ENCODE measurements at places on chromosomes 6 and 20.

GRCh38 chr6:148969603-148970061, 222.8 kb downstream of the UST start:
- DNase-seq: no peak

DNA sequence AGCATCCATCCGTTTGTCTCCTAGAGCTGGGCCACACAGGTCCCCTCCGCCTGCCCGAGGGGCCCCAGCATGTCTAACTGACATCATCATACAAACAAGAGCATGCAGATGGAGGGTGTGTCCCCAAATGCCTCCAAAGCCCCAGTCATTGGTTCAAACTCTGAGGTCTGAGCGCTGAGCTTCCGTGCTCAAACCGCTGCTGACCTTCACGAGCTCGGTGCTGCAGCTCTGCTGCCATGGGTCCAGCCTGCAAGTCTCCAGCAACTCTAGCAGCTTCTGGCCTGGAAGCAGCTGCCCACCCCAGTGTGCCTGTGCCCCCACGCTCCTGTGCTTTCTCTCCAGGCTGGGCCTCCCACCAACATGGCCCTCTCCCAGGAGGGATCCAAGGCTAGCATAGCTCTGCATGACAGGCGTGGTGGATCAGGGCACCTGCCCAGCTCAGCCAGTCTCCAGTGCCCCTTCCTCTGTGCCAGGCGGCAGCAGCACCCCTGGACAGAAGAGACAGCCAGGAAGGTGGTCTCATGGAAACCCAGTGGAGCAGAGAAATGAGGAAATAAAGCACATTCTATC, 131.6 kb upstream of the PMEPA1 start:
- DNase-seq: no peak

GRCh38 chr6:17700421-17701416, 6.0 kb downstream of the NUP153 start:
- DNase-seq: no peak

GRCh38 chr20:8624046-8624445, 444.8 kb upstream of the PLCB4 start:
- DNase-seq: no peak

DNA sequence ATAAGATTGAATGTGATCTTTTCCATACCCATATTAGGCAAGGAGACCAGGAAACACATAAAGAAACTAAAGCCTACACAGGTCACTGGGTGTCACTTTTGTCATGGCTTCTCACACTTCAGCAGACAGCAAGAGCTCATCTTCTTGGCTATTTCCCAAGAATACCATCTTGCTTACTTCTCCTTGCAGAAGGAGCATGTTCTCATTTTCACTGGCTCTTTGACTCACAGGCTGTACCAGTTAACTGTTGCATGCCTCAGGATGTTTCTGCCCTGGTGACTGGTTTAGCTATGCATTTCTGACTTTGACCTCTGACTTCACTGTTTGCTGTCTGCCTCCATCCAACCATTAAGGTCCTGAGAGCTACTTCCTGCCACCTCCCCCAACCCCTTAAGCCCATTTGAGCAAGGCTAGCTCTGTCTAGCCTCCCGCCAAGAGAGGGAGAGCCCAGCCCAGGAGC, 40.3 kb upstream of the OGFRL1 start:
- DNase-seq: peak; percentile 26

DNA sequence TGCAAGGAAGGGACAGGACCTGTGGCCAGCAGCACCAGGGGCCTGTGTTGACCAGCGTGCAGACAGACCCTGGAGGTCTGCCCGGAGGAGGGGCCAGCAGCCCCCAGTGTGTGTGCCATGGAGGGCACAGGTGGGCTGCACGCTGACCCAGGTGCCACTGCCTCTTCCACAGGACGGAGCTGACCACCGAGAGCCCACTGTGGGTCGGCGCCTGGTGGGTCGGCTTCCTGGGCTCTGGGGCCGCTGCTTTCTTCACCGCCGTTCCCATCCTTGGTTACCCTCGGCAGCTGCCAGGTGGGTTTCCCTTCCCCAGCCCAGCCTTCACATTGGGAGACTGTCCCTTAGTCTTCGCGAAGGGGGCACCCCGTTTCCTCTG, 17.9 kb downstream of the SLCO4A1 start:
- DNase-seq: no peak

GRCh38 chr6:158768436-158768835, 50.7 kb downstream of the EZR start:
- DNase-seq: no peak

GRCh38 chr6:108361312-108361932, 66.6 kb downstream of the AFG1L start:
- no peak for DNase-seq

GRCh38 chr6:149446791-149447376, 37.9 kb downstream of the ZC3H12D start:
- no peak for DNase-seq

DNA sequence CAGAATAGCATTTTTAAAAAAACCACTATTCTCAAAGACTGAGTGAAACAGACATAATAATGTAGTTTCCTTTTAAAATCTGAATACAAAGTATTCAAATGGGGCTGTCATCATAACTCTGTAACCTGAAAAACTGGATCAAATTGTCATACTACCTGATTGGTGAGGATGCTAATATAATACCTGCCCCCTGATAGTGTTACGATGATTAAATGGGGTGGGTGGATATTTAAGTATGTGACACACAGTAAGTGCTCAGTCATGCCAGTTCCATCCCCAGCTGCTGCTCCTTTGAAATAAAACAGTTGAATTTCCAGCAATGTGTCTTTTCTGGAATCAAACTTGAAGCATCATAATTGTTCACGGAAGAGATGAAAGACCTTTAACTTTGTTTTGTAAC, 8.9 kb downstream of the HTR1B start:
- no peak for DNase-seq

GRCh38 chr6:105990151-105990550, 96.0 kb upstream of the PRDM1 start:
- no peak for DNase-seq

DNA sequence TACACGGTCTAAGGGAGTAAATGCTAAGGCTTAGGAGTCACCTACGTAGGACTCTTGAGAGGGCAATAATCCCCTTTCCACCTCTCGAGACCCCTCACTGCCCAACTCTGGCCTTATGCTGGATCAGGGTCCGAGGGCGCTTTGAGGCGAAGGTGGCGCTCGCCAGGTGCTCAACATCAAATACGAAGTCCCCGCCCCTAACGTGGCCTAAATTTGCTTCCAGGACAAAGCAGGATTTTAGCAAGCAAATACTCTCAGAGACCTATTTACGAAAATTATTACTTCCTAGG, 406 bp upstream of the TRIM26 start:
- DNase-seq: no peak

DNA sequence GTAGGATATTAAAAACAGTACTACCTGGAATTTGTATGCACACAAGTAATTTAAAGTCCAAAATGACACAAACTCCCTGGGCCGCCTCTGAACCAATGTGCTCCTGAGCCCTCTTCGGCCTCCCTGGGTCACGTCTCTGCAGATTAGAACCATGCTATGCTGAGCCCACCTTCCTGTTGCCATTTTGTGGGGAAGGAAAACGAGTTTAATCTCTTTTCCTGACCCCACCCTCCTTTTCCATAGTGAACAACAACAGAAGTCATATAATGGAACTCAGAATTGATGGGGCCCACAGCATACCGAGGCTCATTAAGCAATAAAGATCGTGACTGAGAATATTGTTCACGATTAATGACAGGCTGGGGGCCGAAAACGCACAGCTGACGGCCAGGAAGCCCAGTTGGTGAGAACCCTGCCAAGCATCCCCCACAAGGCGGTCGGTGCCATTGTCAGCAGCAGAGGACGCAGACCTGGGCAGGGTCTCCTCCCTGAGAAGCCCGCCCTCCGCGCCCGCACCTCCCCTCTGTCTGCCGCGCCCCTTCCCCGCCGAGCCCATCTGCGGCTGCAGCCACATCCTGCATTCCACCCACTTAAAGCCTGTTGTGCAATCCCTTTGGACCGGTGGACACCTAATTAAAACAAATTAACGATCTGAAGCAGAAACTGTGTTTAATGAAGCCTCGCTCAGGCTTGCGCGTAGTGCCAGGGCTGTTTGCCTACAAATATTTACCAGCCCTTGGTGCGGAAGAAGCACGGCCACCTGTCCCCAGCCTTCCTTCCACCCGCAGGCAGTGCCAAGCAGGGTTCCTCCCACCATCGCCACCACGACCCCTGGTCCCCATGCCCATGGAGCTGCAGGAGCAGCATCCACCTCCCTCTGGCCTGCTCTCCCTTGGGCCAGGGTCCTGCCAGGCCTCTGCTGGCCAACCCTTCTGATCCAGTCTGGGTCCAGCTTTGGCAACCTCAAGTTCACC, 68.1 kb downstream of the DLL1 start:
- no peak for DNase-seq

Measured in T1000 (cell line).